Activated CD4-positive, alpha-beta T cell treated with anti-CD3 and anti-CD28 coated beads, Interleukin-2, amount 10 ng/mL, durations not matched to agents 7 days and 5 days (primary cell): ENCODE measurements at places on chromosomes 11 and 22. TPM values are rescaled to one million over a fixed set of nuclear protein-coding genes. Genes with fewer than 3 reads are reported as not detected.

Gene OR2AG2
- not detected for total RNA-seq

DNA sequence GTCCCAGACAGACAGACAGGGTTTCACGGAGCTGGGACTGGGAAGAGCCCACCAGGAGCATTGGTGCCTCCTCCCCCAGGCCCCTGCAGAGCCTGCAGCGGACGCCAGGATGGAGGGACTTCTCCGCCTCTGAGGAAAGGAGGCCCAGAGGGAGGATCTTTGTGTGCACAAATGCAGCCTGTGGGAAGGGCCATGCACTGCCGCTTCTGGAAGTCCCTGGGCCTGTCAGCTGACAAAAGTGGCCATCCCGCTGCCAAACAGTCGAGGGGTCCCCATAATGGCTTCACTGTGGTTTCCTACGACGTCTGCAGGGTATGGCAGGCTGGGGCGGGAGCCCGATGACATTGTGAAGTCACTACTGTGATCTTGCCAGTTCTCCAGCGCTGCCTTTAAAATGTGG, 73.8 kb downstream of the TP53I11 start:
- no peak overlapping the region for H3K4me3 ChIP-seq
- no peaks in the 10 kb centered on the region for H3K27me3 ChIP-seq
- no peak overlapping the region for H3K27ac ChIP-seq
- no peak for DNase-seq
- H3K36me3 ChIP-seq = no peaks in the 10 kb centered on the region

GRCh38 chr11:19243613-19244012, 2.9 kb upstream of the E2F8 start:
- no peak overlapping the region for H3K27ac ChIP-seq
- H3K4me1 ChIP-seq = peaks cover 34% of the 10 kb centered on the region
- no peak for DNase-seq
- H3K4me3 ChIP-seq = no peak overlapping the region

Gene SLC6A5
- total RNA-seq = not detected

- H3K36me3 ChIP-seq = peaks cover 6% of the 10 kb centered on the region
- H3K27me3 ChIP-seq = peaks cover 2% of the 10 kb centered on the region
- no peak overlapping the region for H3K27ac ChIP-seq
- H3K4me3 ChIP-seq = no peak overlapping the region
- H3K4me1 ChIP-seq = no peaks in the 10 kb centered on the region
These were observed 13.8 kb upstream of the POGLUT3 start for GRCh38 chr11:108511851-108512474.

Gene MRPL23
- 106 TPM for total RNA-seq

Gene CDON
- total RNA-seq = 3.4 TPM

DNA sequence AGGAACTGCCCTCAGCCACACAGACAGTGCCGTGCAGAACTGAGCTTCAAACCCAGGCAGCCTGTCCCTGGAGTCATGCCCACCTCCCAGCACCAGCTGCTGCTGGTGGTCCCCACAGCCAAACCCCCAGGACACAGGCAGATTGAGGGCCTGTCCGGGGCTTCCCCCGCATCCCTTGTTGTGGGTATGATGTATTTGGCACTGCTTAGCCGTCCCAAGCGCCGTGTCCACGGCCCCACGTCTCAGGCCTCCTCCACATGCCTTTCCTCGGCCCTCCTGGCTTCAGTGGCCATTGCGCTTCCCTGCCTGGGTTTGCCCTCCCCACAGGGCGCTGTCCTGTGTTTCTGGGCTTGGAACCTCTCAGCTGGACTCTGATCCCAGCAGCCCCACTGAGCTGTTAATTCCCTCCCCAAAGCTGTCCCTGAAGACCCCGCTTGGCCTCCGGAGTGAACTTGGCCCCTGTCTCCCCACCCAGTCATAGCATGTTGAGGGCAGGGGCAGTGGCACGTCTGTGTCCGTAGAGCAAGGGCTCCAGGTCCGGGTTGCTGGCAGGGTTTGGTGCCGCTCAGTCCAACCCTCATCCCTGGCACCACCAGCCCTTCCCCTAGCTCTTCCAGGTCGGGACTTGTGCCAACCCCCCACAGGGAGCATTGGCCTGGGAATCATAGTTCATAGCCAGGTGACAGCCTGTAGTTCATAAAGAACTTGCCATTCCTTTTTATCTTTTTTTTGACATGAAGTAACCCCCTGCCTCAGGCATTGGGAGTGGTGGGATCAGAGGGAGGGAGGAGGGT, 34.5 kb upstream of the TEF start:
- DNase-seq = no peak
- no peaks in the 10 kb centered on the region for H3K4me1 ChIP-seq
- H3K4me3 ChIP-seq = no peak overlapping the region
- peaks cover 34% of the 10 kb centered on the region for H3K36me3 ChIP-seq
- no peaks in the 10 kb centered on the region for H3K27me3 ChIP-seq
- H3K27ac ChIP-seq = no peak overlapping the region

GRCh38 chr11:105829084-105829483, 193.0 kb downstream of the MSANTD4 start:
- no peaks in the 10 kb centered on the region for H3K36me3 ChIP-seq
- no peak for DNase-seq
- no peak overlapping the region for H3K4me3 ChIP-seq
- H3K27ac ChIP-seq = no peak overlapping the region
- H3K4me1 ChIP-seq = no peaks in the 10 kb centered on the region

GRCh38 chr11:115642660-115643059, 138.4 kb upstream of the CADM1 start:
- no peak for DNase-seq
- no peak overlapping the region for H3K27ac ChIP-seq
- peaks cover 2% of the 10 kb centered on the region for H3K27me3 ChIP-seq
- no peak overlapping the region for H3K4me3 ChIP-seq

DNA sequence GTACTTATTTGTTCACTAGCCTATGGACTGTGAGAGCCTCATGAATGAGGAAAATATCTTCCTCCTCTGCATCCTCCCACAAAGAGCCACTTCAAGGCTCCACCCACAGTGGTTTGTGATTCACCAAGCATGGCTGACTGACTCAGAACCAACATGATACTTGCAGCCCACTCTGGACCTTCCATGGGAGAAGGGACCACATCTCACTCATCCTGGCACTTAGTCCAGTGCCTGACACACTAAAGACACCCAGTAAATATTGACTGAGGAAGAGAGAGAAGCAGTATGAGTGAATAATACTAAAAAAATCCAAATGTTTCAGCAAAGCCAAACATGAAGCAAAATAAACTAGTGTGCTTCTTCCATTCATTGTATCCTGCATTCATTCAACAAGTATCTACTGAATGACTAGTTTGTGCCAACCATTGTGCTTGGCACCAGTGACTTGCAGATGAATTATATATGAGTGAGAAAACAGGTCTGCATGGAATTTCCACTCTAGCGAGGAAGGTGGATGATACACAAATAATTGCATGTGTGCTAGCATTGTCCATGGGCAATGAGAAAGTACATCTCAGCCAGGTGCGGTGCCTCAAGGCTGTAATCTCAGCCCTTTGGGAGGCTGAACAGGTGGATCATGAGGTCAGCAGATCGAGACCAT, 54.9 kb upstream of the BLID start:
- H3K27ac ChIP-seq = no peak overlapping the region
- no peaks in the 10 kb centered on the region for H3K36me3 ChIP-seq
- no peak overlapping the region for H3K4me3 ChIP-seq
- DNase-seq = no peak
- H3K4me1 ChIP-seq = no peaks in the 10 kb centered on the region

Gene CPT1B
- 107 TPM for total RNA-seq

DNA sequence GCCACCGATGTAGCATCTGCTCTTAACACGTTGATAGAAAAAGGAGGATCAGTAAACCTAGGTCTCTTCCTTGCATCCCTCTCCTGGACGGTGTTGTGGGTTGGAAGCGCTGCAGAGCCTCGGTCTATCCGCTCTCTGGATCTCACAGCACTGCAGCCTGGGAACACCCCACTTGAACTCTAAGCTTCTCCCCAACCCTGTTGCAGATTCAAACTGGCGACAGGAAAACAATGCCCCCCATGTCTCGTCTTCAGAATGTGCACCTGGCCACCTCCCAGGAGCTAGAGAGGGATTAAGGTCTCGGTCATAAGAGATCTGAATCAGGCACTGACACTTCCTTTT, 454 bp downstream of the TMEM218 start:
- H3K4me3 ChIP-seq = peak overlapping the region; percentile 98
- DNase-seq = peak; percentile 13
- peaks cover 14% of the 10 kb centered on the region for H3K36me3 ChIP-seq
- H3K27me3 ChIP-seq = peaks cover 2% of the 10 kb centered on the region
- H3K27ac ChIP-seq = peak overlapping the region; percentile 99

GRCh38 chr11:133524488-133524887, 7.8 kb downstream of the OPCML start:
- H3K27me3 ChIP-seq = peaks cover 4% of the 10 kb centered on the region
- H3K4me1 ChIP-seq = no peaks in the 10 kb centered on the region
- no peaks in the 10 kb centered on the region for H3K36me3 ChIP-seq
- no peak overlapping the region for H3K27ac ChIP-seq
- no peak for DNase-seq

Gene FOLR1
- total RNA-seq = not detected

Gene NPTXR
- total RNA-seq = 1.2 TPM

DNA sequence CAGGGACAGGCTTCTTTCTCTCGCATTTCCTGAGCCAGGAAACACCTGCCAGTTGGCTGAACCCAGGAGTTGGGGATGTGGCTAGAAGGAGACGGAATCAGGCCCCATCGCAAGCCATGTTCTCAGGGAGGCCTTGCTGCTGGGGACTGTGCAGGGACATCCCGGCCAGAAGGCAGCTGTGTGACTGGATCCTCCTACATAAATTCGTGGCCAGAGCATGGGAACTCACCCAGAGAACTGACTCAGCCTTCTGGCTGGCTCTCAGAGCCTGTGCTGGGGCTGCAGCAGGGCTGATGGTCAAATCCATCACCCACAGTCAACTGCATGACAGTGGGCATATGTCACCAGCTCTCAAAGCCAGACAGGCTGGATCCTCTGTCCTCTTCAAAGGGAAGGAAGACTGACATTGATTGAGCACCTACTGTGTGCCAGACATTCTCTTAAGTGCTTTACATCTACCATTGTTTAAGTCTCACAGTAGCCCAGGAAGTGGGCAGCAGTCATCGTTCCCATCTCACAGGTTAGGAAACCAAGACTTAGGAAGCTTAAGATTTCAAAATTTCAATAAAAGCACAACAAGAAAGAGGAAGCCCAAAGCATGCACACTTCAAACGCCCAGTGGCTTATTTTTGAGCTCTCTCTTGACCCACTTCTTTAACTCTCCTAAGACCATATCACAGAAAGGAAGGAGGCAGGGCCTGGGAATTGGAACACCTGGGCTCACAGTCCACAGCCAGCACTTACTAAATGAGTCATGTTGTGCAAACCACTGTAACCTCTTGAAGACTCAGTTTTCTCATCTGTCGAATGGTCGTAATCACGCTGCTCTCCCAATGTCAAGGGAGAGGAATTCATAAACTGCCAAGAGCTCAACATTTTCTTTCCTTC, 30.9 kb upstream of the CACNG2 start:
- no peaks in the 10 kb centered on the region for H3K36me3 ChIP-seq
- no peak overlapping the region for H3K27ac ChIP-seq
- H3K4me1 ChIP-seq = no peaks in the 10 kb centered on the region
- no peak for DNase-seq
- peaks cover 11% of the 10 kb centered on the region for H3K27me3 ChIP-seq

- no peaks in the 10 kb centered on the region for H3K36me3 ChIP-seq
- DNase-seq = peak; percentile 47
- no peak overlapping the region for H3K4me3 ChIP-seq
- peaks cover 10% of the 10 kb centered on the region for H3K27me3 ChIP-seq
These were observed 19.4 kb downstream of the HTR3A start for GRCh38 chr11:113994077-113994954.

Gene TUBA8
- total RNA-seq = 2.2 TPM

DNA sequence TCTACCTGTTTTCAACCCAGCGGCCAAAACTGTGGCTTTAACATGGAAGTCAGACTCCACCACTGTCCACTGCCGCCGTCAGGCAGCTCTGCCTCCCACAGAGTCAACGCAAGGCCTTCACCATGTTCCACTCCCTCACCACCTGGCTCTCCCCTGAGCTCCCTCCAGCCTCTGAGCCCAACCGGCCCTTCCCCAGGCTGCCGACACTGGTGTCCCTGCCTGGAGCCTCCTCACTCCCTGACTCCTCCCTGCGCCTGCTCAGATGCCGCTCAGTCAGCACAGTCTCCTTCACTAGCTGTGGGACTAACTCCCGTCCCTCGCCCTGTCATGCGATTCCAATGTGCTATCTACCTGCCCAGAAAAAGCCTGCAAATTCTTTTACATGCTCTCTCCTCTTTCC, 16.3 kb downstream of the SULT4A1 start:
- H3K4me3 ChIP-seq = no peak overlapping the region
- no peak for DNase-seq
- H3K27ac ChIP-seq = no peak overlapping the region
- H3K36me3 ChIP-seq = no peaks in the 10 kb centered on the region

Gene OR2AT4
- total RNA-seq = not detected

DNA sequence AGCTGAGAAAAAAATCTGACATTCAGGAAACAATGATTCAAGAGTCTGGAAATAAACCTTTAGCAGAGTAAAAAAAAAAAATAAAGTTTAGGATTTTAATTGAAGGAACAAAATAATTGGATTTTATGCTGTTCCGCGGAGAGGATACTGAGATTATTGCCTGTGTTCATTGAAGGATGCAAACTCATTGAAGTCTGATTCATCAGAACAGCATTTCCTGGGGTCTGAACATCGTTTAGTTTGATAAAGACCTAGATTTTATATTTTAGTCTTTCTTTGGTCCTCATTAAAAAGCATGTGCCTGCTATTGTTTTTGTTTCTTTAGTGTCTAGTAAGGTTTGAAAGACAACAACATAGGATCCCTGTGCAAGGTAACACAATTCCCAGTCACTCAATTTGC, 4.5 kb downstream of the TLCD5 start:
- H3K4me1 ChIP-seq = peaks cover 22% of the 10 kb centered on the region
- H3K27ac ChIP-seq = no peak overlapping the region
- H3K36me3 ChIP-seq = no peaks in the 10 kb centered on the region
- H3K27me3 ChIP-seq = peaks cover 65% of the 10 kb centered on the region

- no peak overlapping the region for H3K4me3 ChIP-seq
- no peaks in the 10 kb centered on the region for H3K36me3 ChIP-seq
- H3K27ac ChIP-seq = no peak overlapping the region
- H3K4me1 ChIP-seq = no peaks in the 10 kb centered on the region
- DNase-seq = no peak
- no peaks in the 10 kb centered on the region for H3K27me3 ChIP-seq
These were observed 264.5 kb downstream of the SBF2 start for GRCh38 chr11:10029386-10030121.

- H3K4me1 ChIP-seq = peaks cover 5% of the 10 kb centered on the region
- no peak overlapping the region for H3K27ac ChIP-seq
- H3K4me3 ChIP-seq = no peak overlapping the region
- H3K27me3 ChIP-seq = no peaks in the 10 kb centered on the region
These were observed 57.0 kb downstream of the SMIM38 start for GRCh38 chr11:69212798-69213110.
